Epithelial cell of prostate (primary cell): ENCODE measurements at places on chromosomes 5 and 9.

GRCh38 chr5:168818558-168818957 lies 239.4 kb upstream of the PANK3 start:
- DNase-seq: no peak

GRCh38 chr5:109223531-109223930 lies 186.2 kb downstream of the PJA2 start:
- no peak for DNase-seq

DNA sequence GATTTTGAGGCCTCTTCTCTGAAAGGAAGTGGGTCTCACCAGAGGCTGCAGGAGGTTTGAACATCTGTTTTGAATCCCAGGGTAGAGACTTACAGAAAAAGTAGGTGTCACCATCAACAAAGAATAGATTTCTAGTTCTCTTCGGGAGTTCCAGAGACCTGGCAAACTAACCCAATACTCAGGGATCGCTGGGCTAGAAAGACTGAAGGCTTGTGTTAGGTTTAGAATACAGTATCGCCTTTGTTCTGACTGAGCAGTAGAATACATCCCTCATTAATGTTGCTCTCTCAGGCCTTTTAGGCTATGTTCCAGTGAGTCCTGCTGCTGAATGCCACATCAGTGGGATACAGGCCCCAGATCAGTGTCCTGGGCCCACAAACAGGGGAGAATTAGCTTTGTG lies 27.2 kb downstream of the RUSC2 start:
- no peak for DNase-seq

GRCh38 chr5:108467563-108467962 lies 85.7 kb upstream of the FBXL17 start:
- DNase-seq: no peak

GRCh38 chr5:113205807-113206206 lies 229.0 kb downstream of the TSSK1B start:
- no peak for DNase-seq

DNA sequence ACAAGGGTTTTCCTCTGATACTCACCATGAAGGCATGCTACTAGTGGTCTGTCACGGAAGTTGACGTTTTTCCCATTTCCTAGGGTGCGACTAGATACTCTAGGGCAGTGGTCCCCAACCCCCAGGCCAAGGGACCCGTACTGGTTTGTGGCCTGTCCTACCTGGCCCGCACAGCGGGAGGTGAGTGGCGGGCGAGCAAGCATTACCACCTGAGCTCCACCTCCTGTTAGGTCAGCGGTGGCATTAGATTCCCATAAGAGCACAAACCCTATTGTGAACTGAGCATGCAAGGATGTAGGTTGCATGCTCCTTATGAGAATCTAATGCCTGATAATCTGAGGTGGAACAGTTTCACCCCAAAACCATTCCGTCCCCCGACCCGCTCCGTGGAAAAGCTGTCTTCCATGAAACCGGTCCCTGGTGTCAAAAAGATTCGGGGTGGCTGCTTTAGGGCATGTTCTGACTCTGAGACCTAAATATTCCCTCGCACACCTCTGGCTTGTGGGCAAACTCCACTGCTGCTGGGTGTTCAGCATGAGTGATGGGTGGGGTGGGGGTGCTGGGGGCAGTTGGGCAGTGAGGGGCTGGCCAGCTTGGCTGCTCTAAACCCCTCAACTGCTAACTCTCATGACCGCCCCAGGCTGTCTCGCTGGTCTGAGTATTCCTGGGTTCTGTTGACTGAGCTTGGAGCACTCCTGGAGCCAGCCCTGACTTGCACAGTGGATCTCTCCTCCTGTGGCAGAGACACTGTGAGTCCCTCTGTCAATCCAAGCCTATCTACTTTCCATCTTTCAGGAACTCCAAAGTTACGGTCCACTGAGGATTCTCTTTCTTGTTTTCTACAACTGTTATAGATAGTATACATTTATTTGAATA lies 78.3 kb upstream of the NEK6 start:
- DNase-seq: no peak

GRCh38 chr9:72042928-72043327 lies 17.5 kb downstream of the C9orf57 start:
- no peak for DNase-seq

DNA sequence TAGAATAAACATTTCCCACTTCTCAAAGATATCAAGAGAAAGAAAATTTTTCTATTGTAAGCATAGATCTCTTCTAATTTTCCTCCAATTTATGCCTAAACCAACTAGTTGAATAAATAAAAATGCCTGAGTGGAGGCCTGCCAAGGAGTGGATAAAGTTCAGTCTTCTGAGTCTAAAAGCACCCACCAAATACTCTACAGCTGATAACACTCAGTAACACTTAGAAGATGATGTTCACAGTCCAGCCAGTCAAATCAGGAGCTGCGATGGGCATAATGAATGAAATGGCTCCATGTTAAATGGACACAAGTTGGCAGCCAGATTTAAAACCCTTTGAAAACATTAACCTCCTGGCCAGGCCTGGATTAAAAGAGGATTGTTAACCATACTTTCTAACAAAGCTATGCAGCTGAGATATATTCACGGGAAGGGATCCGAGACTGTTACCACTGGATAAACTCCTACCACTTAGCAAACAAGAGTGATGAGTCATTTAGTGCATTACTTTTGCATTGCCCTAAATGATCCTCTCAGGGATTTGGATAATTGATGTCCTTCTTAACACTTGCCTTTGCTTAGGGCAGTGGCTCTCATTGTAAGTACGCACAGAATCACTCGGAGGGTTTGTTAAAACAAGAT lies 63.7 kb upstream of the CCDC112 start:
- DNase-seq: no peak

- no peak for DNase-seq
Measured at GRCh38 chr9:125600194-125600593, 106.8 kb downstream of the MAPKAP1 start.

DNA sequence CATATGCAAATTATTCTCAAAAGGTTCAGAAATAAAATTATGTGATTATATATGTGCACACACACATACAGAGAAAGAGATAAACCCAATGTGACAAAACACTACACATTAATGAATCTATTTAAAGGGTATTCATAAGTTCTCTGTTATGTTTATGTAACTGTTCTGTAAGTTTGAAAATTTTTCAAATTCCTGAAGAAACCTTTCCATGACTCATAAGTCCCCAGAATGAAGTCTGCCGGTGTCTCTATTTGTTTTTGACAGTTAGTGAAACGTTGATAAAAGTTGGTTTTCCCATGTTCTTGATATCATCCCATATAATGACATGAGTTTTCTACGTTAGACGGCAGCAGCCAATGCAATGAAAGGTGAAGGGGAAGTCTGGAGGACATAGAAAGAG lies 199.5 kb upstream of the PUM3 start:
- DNase-seq: no peak

- DNase-seq: no peak
Measured at GRCh38 chr9:22342491-22343217, 104.0 kb upstream of the DMRTA1 start.

DNA sequence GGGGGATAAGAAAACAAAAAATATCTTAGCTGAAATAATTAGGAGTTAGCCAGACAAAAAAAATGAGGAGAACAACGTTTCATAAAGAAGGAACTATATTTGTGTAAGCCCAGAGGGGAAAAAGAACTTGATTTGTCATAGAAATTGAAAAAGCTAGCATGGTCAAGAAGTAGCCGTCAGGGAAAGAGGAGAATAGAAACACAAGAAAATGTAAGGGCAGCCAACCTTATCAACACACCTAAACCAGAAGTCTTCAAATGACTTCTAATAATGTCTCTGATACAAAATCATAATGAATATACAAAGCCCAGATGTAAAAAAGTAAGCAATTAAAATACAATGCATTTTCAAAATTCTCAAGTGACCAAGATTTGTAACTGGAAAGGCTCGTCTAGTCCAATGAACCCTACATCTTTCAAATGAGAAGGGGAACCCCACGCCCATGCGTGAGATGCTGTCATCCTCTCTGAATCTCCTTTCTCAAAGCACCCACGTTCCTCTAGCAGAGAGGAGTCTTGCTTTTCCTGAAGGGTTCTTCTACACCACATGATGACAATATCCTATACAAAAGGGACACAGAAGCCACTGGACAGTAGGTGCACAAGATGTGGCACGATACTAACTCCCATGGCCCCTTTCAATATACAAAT lies 103.7 kb downstream of the ARL15 start:
- no peak for DNase-seq

GRCh38 chr5:3654515-3654914 lies 58.9 kb downstream of the IRX1 start:
- no peak for DNase-seq

- no peak for DNase-seq
Measured at GRCh38 chr9:4799775-4800174, 7.0 kb downstream of the RCL1 start.

- DNase-seq: no peak
Measured at GRCh38 chr9:36093384-36093783, 43.1 kb upstream of the GLIPR2 start.

DNA sequence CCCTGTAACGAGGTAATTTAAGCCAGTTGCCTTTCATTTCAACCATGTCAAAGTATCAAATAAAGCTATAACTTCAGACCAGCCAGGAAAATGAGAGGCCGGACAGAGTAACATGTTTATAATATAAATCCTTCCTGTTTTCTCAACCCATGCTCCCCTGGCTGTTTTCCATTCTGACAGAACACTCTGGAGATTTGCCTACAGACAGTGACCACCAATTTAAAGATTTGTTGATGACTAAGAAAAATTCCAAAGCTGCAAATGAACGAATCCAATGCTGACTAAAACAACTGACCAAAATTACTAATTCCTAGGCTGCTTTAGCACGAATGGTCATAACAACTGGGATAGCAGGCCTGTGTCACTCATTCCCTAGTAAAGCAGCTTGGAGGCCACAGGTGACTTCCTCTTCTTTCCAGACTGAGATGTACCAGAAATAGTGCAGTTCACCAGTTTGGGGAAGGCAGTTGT lies 141.4 kb downstream of the AOPEP start:
- DNase-seq: no peak

DNA sequence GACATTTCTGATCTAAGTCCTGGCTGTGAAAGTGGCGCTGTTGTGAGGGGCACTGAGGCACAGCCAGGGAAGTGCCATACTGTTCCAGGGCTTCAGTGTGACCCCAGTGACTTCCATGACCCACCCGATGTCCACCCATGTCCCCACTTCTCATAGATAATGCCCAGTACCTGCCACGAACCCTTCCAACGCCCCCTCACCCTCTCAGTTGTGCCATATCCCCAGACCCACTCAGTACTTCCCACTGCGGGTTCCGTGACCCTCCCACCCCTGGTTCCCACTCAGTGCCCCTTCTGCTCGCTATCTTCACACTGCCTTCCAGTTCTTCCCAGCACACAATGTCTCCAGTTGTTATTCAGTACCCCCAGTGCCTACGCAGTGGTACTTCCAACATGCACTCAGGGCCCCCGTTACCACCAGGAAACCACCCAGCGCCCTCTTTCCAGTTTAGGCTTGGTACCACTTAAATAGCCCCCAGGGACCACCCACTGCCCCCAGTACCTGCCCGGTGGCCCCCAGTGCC lies 30.7 kb upstream of the PSD2 start:
- DNase-seq: no peak

- no peak for DNase-seq
Measured at GRCh38 chr5:10168254-10168653, 81.4 kb downstream of the ATPSCKMT start.

GRCh38 chr5:172007175-172008110 lies 1.0 kb upstream of the FBXW11 start:
- no peak for DNase-seq

GRCh38 chr5:172853355-172853975 lies 19.4 kb downstream of the ERGIC1 start:
- DNase-seq: no peak

GRCh38 chr5:42026446-42026845 lies 101.4 kb downstream of the FBXO4 start:
- DNase-seq: no peak

- peak; percentile 69 for DNase-seq
Measured at GRCh38 chr9:13816837-13817236, 497.1 kb downstream of the NFIB start.

GRCh38 chr5:122137702-122138101 lies 8.4 kb downstream of the ZNF474 start:
- DNase-seq: no peak

DNA sequence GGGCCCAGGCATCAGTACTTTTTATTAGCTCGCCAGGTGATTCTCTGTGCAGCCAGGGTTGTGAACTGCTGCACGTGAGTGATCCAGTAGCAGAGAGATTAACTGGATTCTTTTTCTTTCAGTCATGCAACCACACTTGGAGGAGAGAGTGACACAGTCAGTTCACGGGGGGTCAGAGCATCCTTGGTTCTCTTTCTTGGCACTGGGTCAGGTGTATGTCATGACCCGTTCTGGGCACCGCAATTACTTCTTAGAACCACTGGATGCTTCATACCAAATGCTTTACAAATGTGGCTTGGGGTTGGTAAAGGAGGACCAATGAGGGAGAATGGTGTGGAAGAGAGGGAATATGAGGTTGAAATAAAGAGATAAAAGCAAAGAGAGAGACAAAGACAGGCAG lies 368.7 kb downstream of the MLLT3 start:
- no peak for DNase-seq
